ENCODE measurements at places on chromosomes 11 and 22.
A peak's percentile ranks its signal among the peaks of the same experiment; 100 is the strongest.

DNA sequence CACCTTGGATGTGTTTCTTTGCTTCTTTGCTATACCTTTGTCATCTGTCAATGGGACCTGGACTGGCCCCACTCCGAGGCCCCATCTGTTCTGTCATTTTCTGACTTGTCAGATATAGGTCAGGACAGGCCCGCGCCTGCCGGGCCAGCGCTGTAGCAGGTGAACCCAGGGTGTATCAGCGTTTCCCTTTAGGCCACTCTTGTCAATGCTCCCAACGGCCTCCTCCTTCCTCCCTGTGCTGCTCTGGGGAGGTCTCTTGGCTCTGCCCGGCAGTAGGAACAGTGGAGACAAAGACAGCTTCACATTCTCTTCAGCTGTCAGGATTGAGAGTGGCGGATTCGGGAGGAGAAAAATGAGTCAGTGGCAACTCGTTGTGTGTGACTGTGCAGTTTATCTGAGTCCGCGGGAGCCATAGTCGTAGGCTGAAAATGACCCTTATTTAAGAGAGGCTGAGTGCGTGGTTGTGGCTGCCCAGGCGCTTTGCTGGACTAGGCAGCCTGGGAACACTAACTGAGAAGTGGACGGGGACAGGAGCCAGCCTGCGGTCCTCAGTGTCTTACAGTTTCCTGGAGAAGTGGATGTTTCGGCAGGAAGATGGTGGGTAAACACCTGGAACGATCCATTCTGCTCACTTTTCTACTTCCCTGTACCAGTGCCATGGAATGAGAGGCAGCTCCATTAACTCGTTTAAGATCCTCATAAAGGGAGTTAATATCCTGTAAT is 102.3 kb downstream of the PRR5L start:
- no peak for DNase-seq

GRCh38 chr11:117733316-117733715 is 63.7 kb downstream of the DSCAML1 start:
- no peak for DNase-seq

GRCh38 chr11:102112509-102112821 is 2.2 kb downstream of the YAP1 start:
- DNase-seq = peak; percentile 25

- no peak for DNase-seq
These were observed 33.6 kb downstream of the ASRGL1 start for GRCh38 chr11:62370743-62371440.

GRCh38 chr11:133978794-133979193 is 22.0 kb upstream of the IGSF9B start:
- no peak for DNase-seq

DNA sequence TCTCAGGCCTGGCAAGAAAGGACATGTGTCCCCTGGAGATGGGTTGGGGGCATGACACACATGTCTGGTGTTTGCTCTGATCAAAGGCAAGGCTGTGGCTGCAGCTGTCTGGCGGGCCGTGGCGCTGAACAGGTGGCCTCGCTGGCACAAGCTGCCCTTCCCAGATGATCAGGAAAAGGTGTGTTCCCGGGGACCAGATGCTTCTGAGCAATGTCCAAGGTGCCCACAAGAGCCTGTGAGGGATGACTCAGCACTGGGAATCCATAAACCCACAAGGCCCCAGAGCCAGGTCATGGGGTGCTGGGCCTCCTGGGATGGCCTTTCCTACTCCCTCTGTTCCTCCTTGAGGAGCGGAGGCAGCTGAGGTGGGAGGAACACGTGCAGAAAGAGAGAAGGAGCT is 9.7 kb upstream of the LRP5 start:
- no peak for DNase-seq

DNA sequence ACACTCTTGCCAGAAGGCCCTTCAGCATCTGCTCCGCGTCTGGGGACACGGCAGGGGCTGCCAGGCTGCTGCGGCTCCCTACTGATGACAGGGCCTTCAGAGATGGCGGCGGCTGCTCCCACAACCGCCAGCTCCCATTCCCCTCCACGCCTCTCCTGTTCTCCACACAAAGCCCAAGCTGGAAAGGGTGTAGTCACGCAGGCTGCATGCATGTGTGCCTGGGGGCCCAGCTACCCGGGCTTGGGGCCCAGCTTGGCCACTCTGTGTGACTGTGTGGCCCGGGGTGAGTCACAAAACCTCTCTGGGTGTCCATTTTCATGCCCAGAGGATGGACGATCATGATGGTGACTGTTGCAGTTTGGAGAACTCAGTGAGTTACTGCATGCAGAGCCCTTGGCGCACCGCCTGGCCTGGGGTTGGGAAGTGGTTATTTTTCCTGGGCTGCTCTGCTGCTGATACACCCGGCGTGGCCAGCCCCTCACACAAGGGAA is 31.7 kb upstream of the PARVB start:
- DNase-seq = peak; percentile 51

DNA sequence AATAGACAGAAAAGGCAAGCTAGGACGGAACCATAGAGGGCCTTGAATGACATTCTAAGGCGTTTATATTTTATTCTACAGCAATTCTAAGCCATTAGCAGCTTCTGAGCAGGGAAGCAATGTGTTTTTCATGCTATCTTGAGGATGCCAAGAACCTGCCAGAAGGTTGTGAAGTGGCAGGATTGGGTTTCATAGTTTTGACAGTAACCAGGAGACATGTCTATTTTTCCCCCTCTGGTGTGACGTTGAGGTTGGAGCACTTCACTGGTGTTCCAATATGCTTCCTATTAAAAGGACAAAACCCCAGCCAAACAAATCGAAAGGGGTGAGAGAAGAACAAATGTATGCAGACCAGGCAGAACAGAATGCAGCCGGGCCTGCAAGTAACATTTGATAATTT is 148.2 kb downstream of the SPATA19 start:
- DNase-seq = no peak

GRCh38 chr22:18060646-18061620 is 16.9 kb upstream of the PEX26 start:
- peak; percentile 55 for DNase-seq

GRCh38 chr11:11946180-11946579 is 62.2 kb downstream of the DKK3 start:
- DNase-seq = peak; percentile 64

DNA sequence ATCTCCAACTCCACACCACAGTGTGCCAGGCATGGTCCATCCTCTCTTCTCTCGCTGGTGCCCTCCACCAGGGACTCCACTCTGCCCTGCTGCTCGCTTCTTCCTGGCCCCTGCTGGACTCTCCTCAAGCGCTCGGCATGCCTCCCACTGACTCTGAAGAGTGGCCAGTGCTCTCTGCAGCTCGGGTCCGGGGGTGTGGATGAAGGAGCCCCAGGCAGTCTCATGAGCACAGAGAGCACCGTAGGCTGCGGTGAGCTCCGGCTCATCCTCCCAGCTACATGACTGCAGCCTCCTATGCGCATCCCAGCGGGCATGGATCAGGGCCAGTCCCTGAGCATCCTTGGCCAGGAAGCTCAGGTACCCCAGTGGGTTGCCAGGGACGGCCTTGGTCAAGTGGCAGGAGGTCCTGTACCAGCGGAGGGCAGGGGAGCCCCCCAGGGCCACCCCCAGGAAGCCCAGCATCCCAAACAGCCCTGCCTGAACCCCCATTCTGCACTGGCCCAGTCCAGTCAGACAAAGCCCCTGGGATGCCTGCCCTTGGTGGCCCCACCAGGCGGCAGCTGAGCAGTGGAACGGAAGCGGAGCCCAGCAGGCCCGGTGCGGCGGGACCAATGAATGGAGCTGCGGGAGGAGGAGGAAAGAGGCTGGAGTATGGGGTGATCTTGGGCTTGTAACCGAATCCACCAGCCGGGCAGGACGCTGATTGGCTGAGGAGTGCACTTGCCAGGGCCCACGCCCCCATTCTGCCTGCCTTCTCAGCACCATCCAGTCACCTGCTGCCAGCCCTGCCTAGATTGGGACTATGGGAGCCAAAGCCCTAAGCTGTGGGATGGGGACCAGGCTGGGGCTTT is at the start of gene PLA2G3:
TSS of gene PLA2G3 (minus strand) at position 643 of the 851 bp plus-strand sequence. CDS start at position 489, 154 bp downstream.
- peak; percentile 38 for DNase-seq

- peak; percentile 97 for DNase-seq
These were observed 258.0 kb downstream of the TENM4 start for GRCh38 chr11:79182794-79183193.

DNA sequence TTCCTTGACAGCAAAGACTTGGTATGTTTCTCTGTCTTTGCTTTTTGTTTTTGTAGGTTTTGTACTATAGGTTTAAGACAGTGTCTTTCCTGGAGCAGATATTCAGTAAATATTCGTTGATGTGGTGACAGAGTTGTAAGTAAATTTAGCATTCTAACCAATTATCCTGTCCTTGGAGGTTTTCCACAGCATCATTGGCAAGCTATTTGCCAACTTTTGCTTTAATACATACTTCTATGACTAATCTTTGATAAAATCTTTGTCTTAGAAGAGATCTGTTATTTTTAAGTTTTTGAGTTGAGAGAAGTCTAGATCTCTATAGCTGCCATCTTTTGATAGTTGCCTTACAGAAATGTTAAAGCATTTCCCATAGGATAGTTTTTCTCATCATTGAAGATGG is 3.8 kb downstream of the USP47 start:
- DNase-seq = peak; percentile 17

DNA sequence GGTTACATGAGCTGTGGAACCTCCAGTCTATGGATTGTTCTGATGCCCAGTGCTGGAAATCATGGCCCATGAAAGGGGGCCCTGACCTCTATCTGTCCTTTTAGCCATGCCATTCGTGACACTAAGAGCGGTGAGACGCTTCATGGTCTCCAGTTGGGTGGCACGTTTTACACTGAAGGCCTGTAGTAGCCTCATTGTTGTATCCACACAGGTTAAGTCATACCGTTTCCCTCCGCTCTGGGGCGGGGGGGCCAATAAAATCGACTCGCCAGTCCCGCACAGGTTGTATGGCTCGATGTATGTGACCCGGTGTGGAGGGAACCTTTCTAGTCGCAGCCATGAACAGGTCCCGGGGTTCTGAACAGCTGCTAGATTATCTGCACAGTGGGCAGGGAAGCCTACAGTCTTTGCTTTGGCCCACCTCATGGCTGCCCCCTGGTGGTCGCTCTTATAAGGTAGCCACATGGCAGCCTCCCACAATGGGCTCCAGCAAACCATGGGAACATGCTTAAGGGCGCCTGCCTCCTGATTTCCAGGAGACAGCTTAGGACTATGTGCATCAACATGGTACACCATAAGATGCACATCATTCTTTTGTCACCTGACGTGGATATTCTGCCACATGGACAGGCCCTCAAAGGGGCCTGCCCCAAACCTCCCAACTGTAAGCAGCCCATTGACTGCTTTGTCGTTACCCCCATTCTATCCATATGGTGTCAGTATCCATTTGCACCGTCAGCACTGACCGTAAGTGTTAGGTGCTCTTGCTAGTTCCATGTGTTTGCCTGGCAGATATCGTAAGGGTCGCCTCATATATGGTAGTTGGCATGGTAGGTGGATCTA is 19.7 kb upstream of the APOL3 start:
- peak; percentile 58 for DNase-seq

GRCh38 chr11:124898263-124898680 is 607 bp upstream of the ROBO4 start:
- peak; percentile 94 for DNase-seq

- DNase-seq = peak; percentile 80
These were observed 29.3 kb downstream of the LINC01488 start for GRCh38 chr11:69510471-69511357.

GRCh38 chr11:27882066-27882697 is 181.9 kb upstream of the BDNF start:
- no peak for DNase-seq

GRCh38 chr11:64516226-64516625 is 74.8 kb upstream of the SLC22A12 start:
- no peak for DNase-seq

GRCh38 chr11:16883174-16883573 is 131.0 kb downstream of the PLEKHA7 start:
- no peak for DNase-seq

DNA sequence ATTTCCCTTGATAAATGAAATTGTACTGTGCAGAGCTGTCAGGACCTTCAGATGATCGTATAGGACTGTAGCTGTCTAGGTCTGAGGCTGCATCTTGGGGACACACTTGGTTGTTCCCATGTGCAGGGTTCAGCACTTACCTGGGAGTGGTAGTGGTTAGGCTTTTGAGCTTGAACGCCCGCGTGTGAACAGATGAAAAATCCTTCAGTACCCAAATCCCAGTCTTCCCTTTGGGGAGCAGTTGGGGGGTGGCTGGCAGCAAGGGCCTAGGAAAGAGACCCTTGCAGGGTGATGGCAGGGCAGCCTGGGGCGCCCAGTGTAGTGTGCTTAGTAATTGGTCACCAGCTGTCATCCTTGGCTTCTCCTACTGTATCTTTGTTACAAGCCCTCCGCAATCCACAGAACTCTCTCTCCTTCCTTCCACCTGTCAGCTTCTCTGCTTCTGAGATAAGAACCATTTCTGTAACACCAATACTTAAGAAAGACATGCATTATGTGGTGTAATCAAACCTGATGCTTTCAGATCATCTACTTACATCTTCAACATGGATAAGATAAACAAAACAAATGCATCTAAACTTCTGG is 64.6 kb downstream of the MORC2 start:
- DNase-seq = no peak

DNA sequence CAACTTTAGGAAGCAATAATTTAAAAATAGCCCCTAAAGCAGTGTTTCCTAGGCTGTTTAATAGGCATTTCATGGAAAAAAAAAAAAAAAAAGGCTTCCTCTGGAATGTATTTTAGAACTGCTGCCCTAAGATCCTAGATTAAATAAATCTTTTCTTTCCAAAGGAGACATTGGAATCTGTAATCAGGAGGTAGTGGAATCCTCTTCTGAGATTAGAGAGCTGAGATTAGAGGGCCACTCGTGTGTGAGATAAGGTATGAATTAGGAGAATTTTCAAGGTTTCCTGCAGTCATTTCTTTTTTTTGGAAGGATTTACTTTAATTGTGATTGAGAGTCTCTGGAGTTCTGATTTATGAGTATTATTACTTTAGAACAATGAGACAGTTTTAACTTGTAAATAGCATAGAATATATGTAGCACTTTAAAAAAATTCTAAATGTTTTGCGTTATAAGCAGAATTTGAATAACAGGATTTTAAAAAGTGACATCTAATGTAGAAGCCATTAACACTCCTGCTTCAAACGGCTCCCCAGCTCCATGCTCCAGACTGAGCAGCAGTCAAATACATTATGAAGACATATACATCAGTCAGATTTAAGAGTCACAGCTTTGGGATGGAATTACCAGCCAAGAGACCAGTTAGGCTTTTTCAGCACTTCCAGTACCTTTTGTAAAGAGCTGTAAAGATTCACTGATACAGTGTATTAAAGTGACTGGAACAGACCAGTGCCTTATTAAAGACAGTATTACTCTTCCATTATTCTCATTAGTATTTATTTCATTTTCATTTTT is 5.0 kb downstream of the EED start:
- no peak for DNase-seq

- no peak for DNase-seq
These were observed 699 bp downstream of the AIFM3 start for GRCh38 chr22:20967697-20968211.

DNA sequence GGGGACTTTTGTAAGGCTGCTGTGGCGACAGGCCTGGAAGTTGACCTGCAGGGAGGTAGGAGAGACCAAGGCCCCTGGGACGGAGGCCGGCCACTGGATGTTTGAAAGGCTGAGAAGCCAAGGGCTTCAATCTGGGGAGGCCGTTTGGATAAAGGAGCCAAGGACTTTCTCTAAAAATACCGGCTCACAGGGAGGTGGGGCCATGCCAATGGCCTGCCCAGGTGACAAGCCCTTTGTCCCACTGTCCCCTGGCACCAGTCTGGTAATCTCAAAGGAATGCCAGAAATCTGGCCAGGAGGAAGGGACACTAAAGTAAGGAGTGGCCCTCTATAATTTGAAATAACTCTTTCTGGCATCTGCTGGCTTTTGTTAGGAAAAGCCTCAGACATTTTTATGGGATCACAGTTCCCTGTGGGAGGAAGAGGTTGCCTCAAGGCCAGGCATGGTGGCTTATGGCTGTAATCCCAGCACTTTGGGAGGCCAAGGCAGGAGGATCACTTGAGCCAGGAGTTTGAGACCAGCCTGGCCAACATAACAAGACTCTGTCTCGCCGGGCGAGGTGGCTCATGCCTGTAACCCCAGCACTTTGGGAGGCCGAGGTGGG is 1.9 kb upstream of the CHKA start:
- no peak for DNase-seq

All from fibroblast of upper back skin (primary cell).